ENCODE measurements at places on chromosomes 12 and 14.

DNA sequence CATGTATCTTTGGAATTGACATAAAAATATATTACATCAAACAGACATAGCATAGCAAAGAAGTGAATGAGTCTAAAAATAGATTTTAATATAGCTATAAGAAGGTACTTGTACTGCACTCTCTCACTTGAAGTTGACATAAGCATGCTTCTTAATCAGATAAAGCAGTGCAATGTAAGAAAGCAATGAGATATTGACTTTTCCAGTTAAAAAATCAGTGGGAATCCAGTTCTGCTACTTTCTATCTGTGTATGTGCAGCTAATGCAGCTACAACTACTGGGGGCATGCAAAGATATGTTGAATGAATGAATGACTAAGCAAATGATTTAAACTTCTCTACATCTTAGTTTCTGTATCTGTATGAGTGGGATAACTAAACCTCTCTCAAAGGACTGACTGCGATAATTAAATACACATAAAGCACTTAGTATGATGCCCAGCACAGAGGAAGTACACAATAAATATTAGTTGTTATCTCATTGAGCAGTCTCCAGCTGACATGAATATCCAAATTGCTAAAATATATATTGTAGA lies 10.3 kb downstream of the WASHC3 start:
- no peak for DNase-seq

DNA sequence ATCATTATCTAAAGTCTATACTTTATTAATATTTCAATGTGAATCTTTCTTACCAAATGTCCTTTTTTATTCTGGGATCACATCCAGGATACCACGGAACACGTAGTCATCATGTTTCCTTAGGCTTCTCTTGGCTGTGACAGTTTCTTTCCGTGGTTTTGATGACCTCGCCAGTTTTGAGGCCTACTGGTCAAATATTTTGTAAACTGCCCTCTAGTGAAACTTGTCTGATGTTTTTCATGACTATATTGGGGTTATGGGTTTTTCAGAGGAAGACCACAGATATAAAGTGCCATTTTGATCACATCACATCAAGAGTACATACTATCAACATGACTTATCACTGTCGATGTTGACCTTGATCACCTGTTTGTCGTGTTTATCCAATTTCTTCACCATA lies 14.1 kb upstream of the SERPINA6 start:
- no peak for DNase-seq

GRCh38 chr12:29957835-29958234 lies 174.1 kb upstream of the TMTC1 start:
- no peak for DNase-seq

DNA sequence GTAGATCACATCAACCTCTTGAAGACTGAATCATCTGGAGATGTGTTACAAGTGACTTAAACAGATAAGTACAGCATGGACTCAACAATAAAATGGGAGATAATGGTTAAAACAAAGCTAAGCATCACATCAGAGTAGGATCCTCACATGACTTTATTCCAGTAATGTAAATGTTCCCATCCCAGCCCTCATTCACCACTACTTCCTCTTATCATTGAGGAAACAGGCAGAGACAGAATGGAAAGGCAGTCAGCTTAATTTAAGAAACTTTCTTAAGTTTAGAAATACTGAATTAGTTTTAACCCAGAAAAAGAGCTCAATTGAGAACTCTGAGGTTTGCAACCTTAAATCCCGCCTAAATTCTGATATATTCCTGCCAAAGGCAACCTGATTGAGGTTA lies 1.2 kb upstream of the ALG10 start:
- DNase-seq, result no peak

- no peak for DNase-seq
Observed at GRCh38 chr12:107477947-107478610, 207.5 kb upstream of the PWP1 start.

DNA sequence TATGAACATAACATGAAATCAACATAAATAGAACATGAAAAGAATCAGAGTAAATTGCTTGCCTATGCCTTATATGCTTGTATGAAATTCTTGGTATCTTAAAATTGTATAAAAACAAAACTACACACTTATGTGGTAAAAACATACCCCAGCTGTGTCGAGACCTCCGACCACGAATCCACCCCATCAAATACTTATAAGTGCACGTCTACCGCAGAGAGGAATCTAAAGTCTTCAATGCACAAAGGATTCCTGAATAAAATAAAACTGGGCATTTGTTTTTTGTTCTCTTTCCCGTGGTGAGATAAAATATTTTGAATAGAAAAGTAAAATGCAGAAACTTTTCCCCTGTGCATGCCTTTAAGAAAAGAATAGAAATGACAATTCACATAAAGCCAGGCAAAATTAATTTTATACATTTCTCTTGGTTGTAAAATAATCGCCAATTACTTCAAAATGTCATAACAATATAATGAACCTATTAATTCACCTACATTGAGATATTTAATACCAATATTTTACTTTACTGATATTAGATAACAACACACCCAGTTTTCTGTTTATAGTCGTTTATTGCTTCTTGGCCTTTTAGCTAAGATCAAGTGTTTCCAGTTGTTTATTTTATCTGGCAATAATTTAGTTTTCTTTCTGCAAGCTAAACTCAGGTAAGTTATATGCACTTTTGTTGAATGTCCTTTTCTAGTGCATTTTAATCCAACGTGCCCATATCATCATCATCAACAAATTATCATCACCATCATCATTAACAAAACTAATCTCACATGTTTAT lies 1.0 kb downstream of the KLRK1 start:
- no peak for DNase-seq
